NCI-H2107 (cell line): ENCODE measurements at places on chromosomes 7 and 10.
A peak's percentile ranks its signal among the peaks of the same experiment; 100 is the strongest.

- DNase-seq = no peak
Observed at GRCh38 chr10:79130846-79131245, 62.1 kb downstream of the ZMIZ1 start.

- DNase-seq = no peak
Observed at GRCh38 chr10:22615819-22616499, 98.4 kb downstream of the PIP4K2A start.

DNA sequence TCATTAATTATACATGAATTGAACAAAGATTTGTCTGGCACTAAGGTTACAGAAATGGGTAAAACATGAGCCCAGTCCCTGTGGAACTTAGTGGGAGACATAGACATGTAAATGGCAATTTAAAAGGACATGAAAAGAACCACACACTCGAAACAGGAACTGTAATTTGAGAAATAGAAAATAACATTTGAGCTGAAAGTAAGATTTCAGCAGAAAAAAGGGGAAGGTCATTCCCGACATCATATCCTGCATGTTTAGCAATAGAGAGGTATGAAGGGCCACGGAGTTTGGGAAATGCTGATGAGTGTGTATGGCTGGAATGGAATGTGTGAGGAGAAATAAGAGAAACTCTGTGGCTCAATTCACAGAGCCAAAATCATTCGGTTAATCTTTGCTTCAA is 175.4 kb upstream of the AHR start:
- no peak for DNase-seq

DNA sequence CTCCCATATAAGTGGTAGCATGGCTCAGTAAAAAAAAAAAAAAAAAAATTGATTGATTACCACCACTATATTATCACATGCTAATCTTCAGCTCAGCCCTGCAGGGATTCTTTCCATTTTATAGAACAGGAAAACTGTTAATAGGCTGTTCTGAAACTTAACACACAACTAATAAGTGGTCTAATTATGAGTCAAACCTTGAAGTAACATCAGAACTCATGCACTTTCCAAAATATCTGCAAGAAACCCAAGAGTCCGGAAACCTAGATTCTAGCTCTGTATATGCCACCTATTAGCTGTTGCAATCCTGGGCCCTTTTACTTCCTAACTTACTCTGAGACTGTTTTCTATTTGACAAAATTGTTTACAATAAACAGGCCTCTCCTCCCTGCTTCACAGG is 23.9 kb downstream of the SEM1 start:
- DNase-seq = no peak

DNA sequence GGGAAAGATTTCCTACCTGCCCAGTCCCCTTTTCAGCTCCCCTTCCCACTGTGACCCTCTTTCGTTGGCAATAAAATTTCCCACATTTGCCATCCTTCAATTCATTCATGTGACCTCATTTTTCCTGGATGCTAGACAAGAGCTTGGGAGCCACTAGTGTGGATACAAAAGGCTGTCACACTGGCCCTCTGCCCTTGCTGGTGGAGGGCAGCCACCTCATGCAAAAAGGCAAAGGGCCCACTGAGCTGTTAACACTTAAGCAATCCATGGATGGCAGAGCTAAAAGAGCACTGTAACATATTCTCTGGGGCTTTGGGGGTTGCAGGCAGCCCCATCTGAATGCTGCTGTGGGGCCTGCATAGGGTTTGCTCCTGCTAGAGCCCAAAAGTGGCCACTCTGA is 315.1 kb downstream of the NEBL start:
- DNase-seq = no peak

DNA sequence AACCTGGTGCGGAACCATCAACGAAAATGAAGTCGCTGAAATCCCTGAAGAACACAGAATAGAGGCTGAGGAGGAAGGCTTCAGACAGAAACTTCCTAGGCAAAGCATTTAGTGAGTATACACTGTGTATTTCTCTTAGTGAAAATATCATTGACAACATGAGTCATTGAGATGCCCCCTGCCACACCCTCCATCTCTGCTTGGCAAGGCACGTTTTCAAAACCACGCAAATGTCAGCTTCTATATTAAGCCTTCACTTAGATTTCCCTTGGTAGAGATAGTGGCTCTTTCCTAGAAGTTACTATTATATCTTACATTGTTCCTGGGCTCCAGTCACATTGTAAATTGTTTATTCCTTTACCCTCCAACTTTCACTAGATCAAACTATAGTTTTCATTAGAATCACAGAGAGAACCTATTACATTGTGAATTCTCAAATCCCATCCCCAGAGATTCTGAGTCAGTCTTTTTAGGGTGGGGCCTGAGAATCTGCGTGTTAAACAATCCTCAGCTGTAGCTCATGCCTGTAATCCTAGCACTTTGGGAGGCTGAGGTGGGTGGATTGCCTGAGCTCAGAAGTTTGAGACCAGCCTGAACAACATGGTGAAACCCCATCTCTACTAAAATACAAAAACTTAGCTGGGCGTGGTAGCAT is 4.6 kb upstream of the SKAP2 start:
- no peak for DNase-seq

- no peak for DNase-seq
Observed at GRCh38 chr10:20454331-20454730, 442.8 kb downstream of the NEBL start.

GRCh38 chr7:100867040-100867775 is at the start of gene TRIP6:
TSS of gene TRIP6 (plus strand) at chr7:100867387. CDS start at chr7:100867498, 111 bp downstream.
- DNase-seq = no peak

GRCh38 chr7:12801107-12801506 is 113.7 kb downstream of the ARL4A start:
- DNase-seq = no peak

GRCh38 chr10:20858292-20859124 is 38.6 kb downstream of the NEBL start:
- no peak for DNase-seq

GRCh38 chr10:1354809-1355710 is 298.9 kb downstream of the WDR37 start:
- no peak for DNase-seq

DNA sequence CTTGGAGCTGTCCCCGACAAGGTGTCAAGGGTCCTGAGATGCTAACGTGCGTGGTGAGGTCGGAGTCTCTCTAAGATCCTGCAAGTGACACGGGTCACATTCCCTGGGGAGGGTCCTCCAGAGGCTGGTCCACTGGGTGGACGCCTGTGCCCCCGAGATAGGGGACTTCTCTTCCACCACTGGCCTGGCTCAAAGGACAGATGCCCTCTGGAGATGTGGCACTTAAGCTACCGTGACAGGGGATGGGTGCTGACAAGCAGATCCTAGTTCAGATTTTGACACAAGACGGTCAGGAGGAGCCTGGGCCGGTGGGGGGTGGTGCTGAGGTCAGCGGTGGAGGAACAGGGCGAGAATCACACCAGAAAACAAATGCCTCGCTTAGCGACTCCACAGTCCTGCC is 178.0 kb downstream of the ADARB2 start:
- DNase-seq = no peak

GRCh38 chr10:32556783-32557395 is 110.9 kb downstream of the CCDC7 start:
- DNase-seq = no peak

DNA sequence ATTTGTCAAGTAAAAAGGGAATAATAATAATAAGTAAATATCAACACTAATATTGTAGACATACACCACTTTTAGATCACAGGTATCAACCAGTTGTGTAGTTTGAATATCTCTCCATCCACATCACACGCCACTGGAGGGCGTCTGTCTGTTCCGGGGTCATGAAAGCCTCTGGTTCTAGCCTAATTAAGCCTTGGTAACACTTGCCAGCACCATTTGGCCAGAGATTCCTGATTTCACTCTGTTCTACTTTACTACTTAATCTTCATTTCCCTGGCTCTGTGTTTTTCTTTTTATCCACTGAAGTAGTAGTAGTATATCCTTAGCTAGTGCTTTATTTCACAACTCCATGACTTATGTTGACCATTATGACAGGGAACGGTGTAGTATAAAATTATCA is 285.6 kb upstream of the POM121L12 start:
- no peak for DNase-seq

GRCh38 chr10:20901110-20901509 is 4.0 kb upstream of the NEBL start:
- DNase-seq = no peak

DNA sequence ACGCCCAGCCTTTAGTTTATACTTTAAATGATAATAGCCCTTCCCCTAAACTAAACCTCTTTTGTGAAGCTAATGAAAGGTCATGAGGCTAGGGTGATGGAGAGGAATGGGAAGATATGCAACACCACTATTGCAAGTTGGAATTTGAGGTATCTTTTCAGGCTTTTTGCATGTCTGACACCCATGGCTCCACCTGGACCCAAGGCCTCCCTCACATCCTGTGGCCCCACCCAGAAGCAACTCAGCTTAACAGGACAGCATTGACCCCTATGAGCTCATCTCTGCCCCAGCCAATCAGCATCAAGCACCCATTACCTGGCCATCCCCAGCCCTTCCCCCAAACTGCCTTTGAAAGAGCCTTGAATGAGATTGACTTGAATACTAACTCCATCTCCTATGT is 674.2 kb upstream of the NRP1 start:
- no peak for DNase-seq

DNA sequence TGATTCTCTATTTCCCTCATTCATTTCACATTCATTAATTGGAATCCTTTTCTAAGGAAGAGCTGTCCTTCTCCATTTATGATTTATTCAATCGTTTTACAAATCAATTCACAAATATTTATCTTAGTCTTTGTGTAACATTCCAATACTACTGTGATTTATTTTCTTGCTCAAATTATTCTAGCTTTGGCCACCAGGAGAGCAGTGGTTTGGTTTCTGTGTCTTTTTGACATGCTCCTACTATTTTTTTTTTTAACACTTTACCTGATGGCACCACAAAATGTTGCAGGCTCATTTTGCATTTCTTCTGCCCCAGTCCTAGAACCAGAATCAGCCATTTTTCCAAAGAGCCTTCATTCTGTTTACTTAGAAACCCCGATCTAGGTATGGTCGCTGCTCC is 13.3 kb upstream of the RBM33 start:
- DNase-seq = no peak

DNA sequence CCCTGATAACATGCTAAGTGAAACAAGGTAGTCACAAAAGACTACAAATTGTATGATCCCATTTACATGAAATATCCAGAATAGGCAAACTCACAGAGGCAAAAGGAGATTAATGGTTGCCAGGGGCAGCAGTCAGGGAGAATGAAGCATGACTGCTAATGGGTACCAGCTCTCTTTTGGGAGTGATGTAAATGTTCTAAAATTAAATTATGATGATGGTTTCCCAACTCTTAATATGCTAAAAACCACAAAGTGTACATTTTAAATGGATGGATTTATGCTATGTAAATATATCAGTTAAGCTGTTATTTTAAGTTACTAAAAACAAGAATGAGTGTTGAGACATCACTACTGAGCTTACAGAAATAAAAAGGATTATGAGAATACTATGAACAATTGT is 12.6 kb downstream of the CYP51A1 start:
- no peak for DNase-seq

DNA sequence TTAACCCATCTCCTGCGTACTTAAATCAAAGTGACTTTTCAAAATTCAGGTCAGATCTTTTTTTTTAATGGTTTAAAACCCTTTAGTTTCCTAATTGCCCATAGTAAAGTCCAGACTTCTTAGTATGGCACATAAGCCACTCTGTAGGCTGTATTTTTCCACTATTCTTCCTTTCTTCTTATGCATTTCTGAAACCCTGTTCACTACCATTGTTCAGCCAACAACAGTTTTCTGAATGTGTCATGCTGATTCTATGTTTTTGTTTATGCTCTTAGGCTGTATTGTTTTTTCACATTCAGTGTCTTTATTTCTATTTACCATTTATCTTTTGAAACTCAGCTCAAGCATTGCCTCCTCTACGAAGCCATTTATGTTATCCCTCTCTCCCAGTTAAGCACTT is 26.7 kb downstream of the CCSER2 start:
- DNase-seq = no peak

- DNase-seq = no peak
Observed at GRCh38 chr7:64875658-64876406, 27.2 kb upstream of the ZNF273 start.

GRCh38 chr10:57094965-57095364 is 733.9 kb upstream of the ZWINT start:
- no peak for DNase-seq

- DNase-seq = peak; percentile 71
Observed at GRCh38 chr7:106153891-106154449, 41.9 kb upstream of the SYPL1 start.

DNA sequence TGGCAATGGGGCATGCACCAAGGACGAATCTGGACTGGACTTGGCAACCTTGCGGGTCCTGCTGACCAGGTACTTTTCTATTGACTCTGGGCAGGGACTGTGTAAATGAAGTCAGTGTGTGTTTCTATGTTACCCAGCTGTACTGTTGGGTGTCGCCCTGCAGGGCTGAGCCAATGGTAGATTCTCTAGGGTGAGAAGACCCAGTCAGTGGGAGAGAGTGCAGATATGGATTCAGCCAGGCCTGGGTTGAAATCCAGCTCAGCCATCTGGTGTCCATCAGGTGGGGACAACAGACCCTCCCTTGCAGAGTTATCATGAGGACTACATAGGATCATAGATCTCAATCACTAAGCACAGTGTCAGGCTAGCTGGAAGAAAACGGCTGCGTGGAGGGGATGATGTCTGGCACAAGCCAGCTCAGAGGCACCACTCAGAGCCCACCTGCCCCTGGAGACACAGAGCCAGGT is 4.9 kb upstream of the PPIF start:
- no peak for DNase-seq

DNA sequence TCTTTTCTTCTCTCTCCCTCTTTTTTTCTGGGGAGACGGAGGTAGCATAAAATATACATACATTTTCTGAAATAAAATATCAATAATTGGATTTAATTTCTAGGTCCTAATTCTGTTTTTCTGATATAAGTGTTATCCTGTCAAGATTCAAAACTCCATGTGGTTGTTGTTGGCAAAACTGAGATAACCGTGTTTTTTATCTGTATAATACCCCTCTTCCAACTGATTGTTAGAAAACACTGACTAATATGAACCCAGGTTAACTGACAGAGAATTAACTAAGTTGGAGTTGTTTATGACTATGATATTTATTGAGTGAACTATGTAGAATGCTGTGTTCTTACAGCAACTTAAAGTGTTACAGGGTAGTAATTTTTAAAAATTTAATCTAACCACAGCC is 236.5 kb upstream of the KAT6B start:
- no peak for DNase-seq

GRCh38 chr10:132517951-132518521 is 19.6 kb upstream of the INPP5A start:
- DNase-seq = no peak

DNA sequence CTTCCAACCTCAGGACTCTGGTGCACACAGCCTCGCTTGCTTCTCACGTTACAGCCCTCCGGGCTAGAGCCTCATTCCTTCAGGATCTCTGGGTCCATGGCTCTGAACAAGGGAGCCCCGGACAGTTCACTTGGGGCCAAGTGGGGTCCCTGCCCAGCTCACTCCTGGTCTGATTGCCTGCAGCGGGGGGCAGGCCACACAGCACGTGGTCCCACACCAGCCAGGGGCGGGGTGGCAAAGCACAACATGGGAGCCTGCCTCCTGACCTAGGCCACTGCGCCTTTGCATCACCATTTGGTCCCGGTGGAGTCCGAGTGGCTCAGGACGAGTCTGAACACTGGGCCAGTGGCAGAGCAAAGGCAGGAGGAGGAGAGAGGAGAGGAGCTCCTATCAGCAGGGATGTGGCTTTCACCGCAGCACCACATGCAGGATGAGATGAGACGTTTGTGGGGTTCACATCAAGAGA is 13.4 kb upstream of the CRYGN start:
- DNase-seq = no peak

GRCh38 chr10:3763852-3764625 is 21.0 kb downstream of the KLF6 start:
- DNase-seq = no peak
